ENCODE measurements at places on chromosomes 1 and 21.

GRCh38 chr1:41349361-41350054 lies 11.7 kb upstream of the FOXO6 start:
- no peak for DNase-seq

- DNase-seq, result no peak
Observed at GRCh38 chr1:111133866-111134265, 6.0 kb downstream of the DRAM2 start.

DNA sequence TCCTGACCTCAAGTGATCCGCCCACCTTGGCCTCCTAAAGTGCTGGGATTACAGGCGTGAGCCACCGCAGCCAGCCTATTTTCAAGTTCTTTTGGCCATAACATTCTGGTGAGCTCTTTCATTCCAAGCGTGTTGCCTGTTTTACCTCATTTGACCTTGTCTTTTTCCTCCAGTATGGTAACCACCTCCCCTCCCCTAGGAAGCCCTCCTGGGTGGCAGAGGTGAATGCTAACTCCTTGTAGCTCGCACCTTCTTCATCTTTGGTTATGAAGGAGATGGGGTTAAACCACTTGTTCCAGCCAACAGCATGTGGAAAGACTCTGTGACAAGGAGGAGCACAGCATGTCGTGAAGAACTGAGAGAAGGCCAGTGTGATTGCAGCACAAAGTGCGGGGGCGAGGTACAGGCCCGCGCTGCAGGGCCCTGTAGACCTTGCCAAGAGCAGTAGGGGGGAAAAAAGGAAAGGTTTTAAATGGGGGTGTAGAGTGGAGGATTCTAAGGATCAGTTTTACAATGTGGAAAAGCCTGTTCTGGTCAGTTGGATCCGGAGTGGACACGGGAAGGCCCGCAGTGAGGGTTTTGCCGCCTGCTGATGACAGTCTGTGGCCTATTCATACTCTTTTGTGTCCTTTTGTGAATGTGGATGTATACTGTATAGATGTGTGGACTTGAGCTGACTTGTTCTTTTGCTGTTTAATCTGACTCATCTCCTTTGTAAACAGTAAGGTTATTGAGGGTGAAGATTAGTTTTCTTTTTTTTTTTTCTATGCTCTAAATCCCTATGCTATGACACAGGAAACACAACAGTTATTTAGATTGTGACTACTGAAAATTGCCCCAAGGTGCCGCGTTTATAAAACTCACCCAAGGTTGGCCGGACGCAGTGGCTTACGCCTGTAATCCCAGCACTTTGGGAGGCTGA lies 7.5 kb upstream of the ZNF436 start:
- no peak for DNase-seq

- no peak for DNase-seq
Observed at GRCh38 chr1:245791410-245792312, 636.9 kb downstream of the KIF26B start.

DNA sequence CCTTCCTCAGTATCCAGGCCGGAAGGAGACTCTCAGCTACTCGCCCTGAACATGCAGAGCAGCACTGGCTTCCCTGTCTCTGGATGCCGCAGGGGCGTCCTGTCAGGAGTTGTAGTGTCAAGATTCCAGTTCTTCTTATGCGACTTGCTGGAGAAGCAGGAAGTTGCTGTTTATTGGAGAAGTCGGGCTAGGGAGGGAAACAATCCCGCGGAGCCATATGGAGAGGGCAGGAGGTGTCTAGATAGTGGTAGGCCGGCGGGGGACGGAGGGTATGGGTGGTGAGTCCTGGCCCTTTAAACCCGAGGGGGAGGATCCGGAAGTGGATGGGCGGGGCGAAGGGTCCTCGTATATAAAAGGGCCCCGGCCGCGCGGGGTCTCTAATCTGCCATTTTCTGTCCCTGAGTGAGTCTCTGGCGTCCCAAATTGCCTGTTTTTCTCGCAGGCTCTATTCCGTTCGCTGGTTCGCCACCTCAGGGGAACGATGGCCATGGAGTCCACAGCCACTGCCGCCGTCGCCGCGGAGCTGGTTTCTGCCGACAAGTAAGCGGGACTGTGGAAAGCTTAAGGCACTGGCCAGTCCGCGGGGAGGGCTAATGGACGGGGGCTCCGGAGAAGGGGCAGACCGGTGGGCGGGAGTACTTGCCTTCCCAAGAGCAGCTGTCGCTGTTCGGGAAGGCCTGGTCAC lies at the start of gene NASP:
NASP (plus strand) TSS at position 376 of the 685 bp plus-strand sequence; CDS start at position 482, 106 bp downstream.
- DNase-seq, result peak; percentile 84

Data from C1 segment of cervical spinal cord (tissue), 14 donors.